Aorta (tissue), 5 donors: ENCODE measurements at places on chromosomes 6 and 20. TPM values are rescaled to one million over a fixed set of nuclear protein-coding genes. Genes with fewer than 3 reads are reported as not detected.

- H3K4me3 ChIP-seq = no peak overlapping the region
- H3K27ac ChIP-seq = no peak overlapping the region
- H3K4me1 ChIP-seq = no peaks in the 10 kb centered on the region
- H3K36me3 ChIP-seq = no peaks in the 10 kb centered on the region
- H3K27me3 ChIP-seq = no peaks in the 10 kb centered on the region
- no peak for DNase-seq
Measured at GRCh38 chr20:19699180-19699971, 58.7 kb upstream of the RIN2 start.

DNA sequence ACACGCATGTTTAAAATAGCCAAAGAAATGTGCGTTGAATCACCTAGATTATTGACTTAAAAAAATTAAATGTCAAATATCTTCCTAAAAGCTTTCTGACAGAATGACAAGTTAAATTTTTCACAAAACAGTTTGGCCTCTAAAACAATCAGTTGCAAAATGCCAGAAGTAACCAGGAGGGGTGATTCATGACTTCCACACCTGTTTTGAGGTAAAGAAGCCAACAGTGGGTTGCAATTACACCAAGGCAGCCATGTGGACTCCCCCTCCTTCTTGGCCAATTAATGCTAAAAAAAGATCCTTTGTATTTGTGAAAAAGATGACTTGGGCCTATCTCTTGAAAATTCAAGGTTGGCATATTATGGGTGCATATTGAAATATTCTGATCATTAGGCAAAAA is 424.8 kb downstream of the CBLN4 start:
- H3K4me1 ChIP-seq = no peaks in the 10 kb centered on the region
- no peak overlapping the region for H3K4me3 ChIP-seq
- DNase-seq = no peak

- no peaks in the 10 kb centered on the region for H3K4me1 ChIP-seq
- H3K27ac ChIP-seq = no peak overlapping the region
- no peak for DNase-seq
- H3K4me3 ChIP-seq = no peak overlapping the region
- H3K36me3 ChIP-seq = no peaks in the 10 kb centered on the region
- no peaks in the 10 kb centered on the region for H3K27me3 ChIP-seq
Measured at GRCh38 chr6:63926950-63927927, 291.6 kb downstream of the PHF3 start.

GRCh38 chr6:131177996-131178395 is 42.7 kb downstream of the AKAP7 start:
- H3K36me3 ChIP-seq = peaks cover 3% of the 10 kb centered on the region
- no peak overlapping the region for H3K27ac ChIP-seq
- no peaks in the 10 kb centered on the region for H3K4me1 ChIP-seq
- no peaks in the 10 kb centered on the region for H3K27me3 ChIP-seq
- DNase-seq = no peak

DNA sequence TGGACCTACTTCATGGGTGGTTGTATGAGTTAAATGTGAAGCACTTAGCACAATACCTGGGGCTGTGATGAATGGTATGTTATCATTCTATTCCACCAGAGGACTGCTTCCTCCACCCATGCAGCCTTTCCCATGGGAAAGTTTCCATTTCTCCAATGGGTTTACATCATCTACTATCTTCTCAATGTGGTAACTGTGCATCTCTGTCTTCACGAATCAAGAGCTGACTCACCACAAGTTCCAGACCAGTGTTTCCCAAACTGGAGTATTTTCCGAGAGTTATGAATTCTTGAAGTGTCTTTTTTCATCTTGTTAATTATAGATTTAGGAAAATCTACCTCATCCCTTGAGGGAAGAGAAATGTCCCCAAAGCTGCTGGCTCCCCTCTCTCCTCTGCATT is 182.8 kb downstream of the UNC5CL start:
- DNase-seq = no peak
- no peaks in the 10 kb centered on the region for H3K36me3 ChIP-seq
- H3K27ac ChIP-seq = no peak overlapping the region
- no peak overlapping the region for H3K4me3 ChIP-seq
- H3K27me3 ChIP-seq = no peaks in the 10 kb centered on the region
- H3K4me1 ChIP-seq = no peaks in the 10 kb centered on the region

DNA sequence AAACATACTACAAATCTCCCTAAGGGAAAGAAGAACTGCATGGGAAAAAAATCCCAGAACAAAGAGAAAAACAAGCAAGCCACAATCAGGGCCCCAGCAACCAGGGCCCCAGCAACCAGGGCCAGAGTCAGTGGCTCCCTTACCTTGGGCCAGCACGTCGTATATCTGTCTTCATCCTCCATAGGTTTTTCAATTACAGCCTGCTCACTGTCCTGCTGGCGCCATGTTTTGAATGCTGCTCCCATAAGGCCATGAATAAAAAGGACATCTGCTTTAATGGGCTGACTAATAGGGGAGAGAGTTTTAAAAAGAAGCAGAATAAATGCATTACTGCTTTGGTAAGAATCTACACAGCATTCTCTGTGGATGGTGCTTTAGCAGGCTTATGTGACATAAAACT is 49.2 kb downstream of the SERAC1 start:
- H3K4me3 ChIP-seq = no peak overlapping the region
- no peak for DNase-seq
- H3K36me3 ChIP-seq = peaks cover 3% of the 10 kb centered on the region

- H3K4me1 ChIP-seq = no peaks in the 10 kb centered on the region
- H3K27me3 ChIP-seq = no peaks in the 10 kb centered on the region
- no peak overlapping the region for H3K4me3 ChIP-seq
- no peaks in the 10 kb centered on the region for H3K36me3 ChIP-seq
Measured at GRCh38 chr6:31792761-31793171, 2.8 kb downstream of the VARS1 start.

DNA sequence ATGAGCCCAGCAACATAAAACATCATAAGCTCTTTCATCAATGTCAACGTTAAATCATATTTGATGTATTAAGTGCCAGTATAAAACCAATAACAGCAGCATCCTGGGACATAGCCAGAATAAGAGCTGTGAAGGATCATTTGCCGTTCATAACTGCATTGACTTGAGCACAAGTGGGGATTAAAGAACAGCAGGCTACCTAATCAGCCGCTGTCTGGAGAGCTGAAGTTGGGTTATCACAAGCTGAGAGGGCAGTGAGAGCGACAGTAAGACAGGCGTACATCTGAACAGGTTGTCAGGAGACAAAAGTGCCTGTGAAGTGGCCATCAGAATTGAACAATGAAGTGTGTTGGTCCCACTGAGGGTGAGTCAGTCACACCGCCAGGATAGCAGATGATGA is 269.6 kb downstream of the GRIK2 start:
- H3K36me3 ChIP-seq = no peaks in the 10 kb centered on the region
- no peak for DNase-seq
- H3K4me3 ChIP-seq = no peak overlapping the region
- no peak overlapping the region for H3K27ac ChIP-seq
- H3K4me1 ChIP-seq = no peaks in the 10 kb centered on the region
- no peaks in the 10 kb centered on the region for H3K27me3 ChIP-seq

DNA sequence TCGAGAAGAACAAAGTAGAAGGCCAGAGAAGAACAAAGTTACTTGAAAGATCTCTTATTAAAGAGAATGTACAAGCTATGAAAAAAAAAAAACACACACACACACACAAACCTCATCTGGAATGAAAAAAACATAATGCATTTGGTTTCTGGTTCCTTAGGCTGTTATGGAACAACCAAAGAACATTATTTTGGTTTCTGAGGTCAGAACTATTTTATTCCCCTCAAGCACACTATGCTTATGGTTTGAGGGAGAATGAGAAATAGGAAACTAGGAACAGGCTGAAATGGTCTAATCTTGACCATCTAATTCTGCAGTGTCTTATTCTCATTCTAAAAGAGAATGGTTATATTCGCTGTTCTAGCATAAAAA is 8.8 kb downstream of the PRDM1 start:
- H3K36me3 ChIP-seq = no peaks in the 10 kb centered on the region
- no peaks in the 10 kb centered on the region for H3K27me3 ChIP-seq
- DNase-seq = no peak
- no peak overlapping the region for H3K27ac ChIP-seq

DNA sequence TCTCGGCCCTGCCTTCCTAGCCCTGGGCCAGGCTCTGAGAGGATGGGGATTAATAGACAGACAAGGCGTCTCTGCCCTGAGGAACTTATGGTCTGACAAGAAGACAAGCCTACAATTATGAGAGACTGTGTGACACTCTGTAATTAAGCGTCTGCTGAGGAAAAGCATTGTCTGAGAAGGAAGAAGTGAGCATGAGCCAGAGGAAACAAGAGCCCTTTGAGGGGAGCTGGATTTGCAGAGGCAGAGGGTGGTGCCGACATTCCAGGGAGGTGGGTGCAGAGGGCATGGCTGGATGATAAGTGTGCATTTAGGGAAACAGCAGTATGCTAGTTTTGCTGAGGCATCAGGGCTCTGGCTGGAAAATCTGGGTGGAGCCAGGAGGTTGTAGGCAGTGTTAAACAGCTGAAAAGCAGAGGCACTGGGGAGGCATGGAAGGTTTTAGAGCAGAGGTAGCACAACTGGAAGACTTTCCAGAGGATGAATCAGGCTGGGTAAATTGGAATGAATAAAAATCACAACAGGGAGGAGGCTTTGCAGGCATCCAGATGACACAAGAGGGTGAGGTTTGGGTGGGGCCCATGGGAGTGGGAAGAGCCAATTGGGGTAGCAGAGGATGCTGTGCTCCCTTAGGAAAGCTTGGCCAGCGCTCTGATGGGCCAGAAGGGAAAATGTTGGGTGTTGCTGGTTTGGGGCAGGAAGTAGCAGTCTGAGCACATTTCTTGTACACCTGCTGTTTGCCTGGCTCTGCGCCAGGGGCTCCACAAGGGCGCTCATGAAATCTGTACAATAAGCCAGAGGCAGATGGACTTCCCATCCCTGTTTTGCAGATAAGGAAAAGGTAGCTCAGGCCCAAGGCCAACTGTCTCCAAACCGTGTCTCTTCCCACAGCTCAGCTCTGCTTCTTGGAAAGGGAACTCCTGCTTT is 74.0 kb upstream of the MYL9 start:
- H3K27me3 ChIP-seq = no peaks in the 10 kb centered on the region
- no peak overlapping the region for H3K4me3 ChIP-seq
- DNase-seq = peak; percentile 78
- peaks cover 4% of the 10 kb centered on the region for H3K4me1 ChIP-seq

DNA sequence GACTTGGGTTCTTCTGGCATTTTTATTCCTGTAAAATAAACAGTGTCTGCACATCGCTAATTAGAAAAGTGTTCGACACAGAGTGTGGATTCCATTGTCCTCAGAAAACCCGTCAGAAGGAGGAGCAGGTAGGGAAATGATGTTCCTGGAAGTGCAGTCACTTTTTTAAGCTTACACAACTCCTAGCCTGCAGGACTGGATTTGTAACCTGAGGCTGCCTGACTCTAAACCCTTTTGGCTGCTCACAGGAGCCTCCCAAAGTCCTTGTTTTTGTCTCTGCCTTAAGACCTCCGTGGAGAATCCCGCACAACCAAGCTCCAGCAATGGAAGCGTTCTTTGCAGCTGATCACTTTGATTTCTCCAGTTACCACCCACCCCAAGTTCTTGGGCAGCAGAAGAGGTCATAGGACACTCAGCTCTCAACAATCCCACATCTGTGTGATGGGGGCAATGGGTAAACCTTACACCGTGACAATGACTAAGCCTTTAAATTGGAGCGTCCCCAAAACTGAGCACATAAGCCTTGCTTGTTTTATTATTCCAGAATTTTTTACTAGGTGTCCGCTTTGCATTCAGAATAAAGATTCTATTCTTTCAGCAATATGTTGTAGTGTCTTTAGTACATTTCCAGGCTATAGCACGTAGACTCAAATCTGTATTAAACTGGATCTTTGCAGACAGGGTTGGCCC is 227.9 kb downstream of the TBXT start:
- no peaks in the 10 kb centered on the region for H3K27me3 ChIP-seq
- no peaks in the 10 kb centered on the region for H3K4me1 ChIP-seq
- H3K4me3 ChIP-seq = no peak overlapping the region

- H3K4me3 ChIP-seq = no peak overlapping the region
- no peak for DNase-seq
- no peaks in the 10 kb centered on the region for H3K4me1 ChIP-seq
Measured at GRCh38 chr20:38874460-38875174, 51.6 kb upstream of the FAM83D start.

DNA sequence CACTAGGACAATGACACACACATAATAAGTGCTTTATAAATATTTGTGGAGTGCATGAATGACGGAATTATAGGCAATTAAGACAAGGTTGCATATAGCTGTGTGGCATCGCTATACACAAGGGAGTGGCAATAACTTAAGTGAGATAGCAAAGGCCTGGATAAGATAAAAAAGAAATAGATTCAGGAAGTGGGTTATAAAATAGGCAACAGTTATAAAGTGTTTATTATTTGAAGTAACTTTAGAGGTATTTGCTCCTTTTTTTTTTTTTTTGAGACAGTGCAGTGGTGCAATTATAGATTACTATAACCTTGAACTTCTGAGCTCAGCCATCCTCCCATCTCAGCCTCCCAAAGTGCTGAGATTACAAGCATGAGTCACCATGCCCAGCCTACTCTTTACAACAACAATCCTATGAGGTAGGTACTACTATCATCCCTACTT is 75.9 kb upstream of the LOC128125822 start:
- H3K4me3 ChIP-seq = no peak overlapping the region
- H3K27ac ChIP-seq = no peak overlapping the region
- no peaks in the 10 kb centered on the region for H3K4me1 ChIP-seq
- no peaks in the 10 kb centered on the region for H3K36me3 ChIP-seq
- no peak for DNase-seq
- no peaks in the 10 kb centered on the region for H3K27me3 ChIP-seq

- no peaks in the 10 kb centered on the region for H3K27me3 ChIP-seq
- no peak overlapping the region for H3K4me3 ChIP-seq
- no peak for DNase-seq
- no peak overlapping the region for H3K27ac ChIP-seq
Measured at GRCh38 chr6:51396583-51396982, 577.9 kb downstream of the TFAP2B start.

GRCh38 chr20:50190251-50191064 is at the start of gene CEBPB:
Gene CEBPB, plus strand, starts transcription at chr20:50190830. Its CDS starts 204 bp downstream, at chr20:50191034.
- H3K4me3 ChIP-seq = peak within 1 kb of the TSS; percentile 87
- no peaks in the 10 kb centered on the region for H3K36me3 ChIP-seq
- no peaks in the 10 kb centered on the region for H3K27me3 ChIP-seq
- peak; percentile 97 for DNase-seq
- H3K27ac ChIP-seq = peak within 1 kb of the TSS; percentile 97
- H3K4me1 ChIP-seq = no peaks in the 10 kb centered on the region

GRCh38 chr20:1081891-1082290 is 36.5 kb upstream of the PSMF1 start:
- no peak for DNase-seq
- no peak overlapping the region for H3K4me3 ChIP-seq
- H3K4me1 ChIP-seq = no peaks in the 10 kb centered on the region
- H3K27me3 ChIP-seq = no peaks in the 10 kb centered on the region
- H3K36me3 ChIP-seq = no peaks in the 10 kb centered on the region

The KCNK16 gene
- not detected for total RNA-seq

The PLEKHG1 gene
- total RNA-seq = 62.7 TPM

The ECT2L gene
- 0.30 TPM for total RNA-seq

The JAG1 gene
- 226 TPM for total RNA-seq

The SYCP2 gene
- total RNA-seq = 2.4 TPM
